ENCODE measurements at places on chromosomes 7 and 10.

- DNase-seq: no peak
Measured at GRCh38 chr7:37349979-37350590, 98.6 kb downstream of the ELMO1 start.

GRCh38 chr7:106009503-106010226 is 46.6 kb downstream of the CDHR3 start:
- peak; percentile 89 for DNase-seq

DNA sequence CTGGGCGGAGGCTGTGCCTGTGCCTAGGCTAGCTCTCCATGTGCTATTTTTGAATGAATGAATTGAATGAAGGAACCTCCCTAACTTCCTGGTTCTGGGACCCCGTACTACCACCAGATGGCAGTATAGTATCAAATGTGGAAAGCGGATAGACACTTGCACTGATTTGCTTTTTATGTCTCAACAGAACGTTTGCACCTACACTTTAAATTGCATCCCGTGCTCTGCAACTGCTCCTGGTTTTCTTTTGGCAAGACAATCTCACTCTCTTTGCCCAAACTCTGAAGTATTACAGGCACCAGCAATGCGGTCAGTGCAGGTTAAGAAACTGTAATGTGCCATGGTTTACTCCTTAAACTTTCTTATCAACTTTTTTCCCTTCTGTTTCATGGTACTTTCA is 6.5 kb downstream of the FZD8 start:
- DNase-seq: peak; percentile 54

GRCh38 chr7:34136698-34137097 is 231.4 kb downstream of the BMPER start:
- no peak for DNase-seq

DNA sequence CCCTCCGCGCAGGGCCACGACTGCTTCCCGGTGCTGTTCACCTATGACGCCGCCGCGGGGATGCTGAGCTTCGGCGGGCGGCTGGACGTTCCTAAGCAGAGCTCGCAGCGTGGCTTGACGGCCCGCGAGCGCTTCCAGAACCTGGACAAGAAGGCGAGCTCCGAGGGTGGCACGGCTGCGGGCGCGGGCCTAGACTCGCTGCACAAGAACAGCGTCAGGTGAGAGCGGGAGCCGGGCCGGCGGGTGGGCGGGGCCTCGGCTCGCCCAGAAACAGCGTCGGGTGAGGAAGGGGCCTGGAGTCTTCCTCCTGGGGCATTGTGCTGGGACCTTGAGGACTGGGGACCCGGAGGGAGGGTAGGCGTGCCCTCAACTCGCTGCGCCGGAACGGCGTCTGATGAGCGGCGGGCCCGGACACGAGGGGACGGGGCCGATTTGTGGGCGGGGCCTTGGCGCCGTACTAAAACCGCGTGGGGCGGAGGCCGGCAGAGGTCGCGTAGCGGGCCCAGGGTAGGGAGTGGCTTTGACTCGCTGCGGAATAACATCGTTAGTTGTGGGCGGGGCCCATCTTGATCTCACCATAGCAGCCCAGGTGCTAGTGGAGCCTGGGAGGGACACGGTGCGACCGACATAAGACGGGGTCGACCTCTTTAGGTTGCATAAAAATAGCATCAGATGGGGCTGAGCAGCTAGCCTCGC is 15.6 kb downstream of the PDAP1 start:
- DNase-seq: peak; percentile 79
